ENCODE measurements at places on chromosomes 5 and 9.

GRCh38 chr9:36798350-36799065, 225.8 kb downstream of the MELK start:
- no peak for DNase-seq

- no peak for DNase-seq
These were observed 7.0 kb downstream of the STOM start for GRCh38 chr9:121362813-121363621.

- no peak for DNase-seq
These were observed 367.7 kb downstream of the CDK5RAP2 start for GRCh38 chr9:120212153-120212852.

GRCh38 chr9:98287384-98287783, 31.9 kb upstream of the TBC1D2 start:
- no peak for DNase-seq

DNA sequence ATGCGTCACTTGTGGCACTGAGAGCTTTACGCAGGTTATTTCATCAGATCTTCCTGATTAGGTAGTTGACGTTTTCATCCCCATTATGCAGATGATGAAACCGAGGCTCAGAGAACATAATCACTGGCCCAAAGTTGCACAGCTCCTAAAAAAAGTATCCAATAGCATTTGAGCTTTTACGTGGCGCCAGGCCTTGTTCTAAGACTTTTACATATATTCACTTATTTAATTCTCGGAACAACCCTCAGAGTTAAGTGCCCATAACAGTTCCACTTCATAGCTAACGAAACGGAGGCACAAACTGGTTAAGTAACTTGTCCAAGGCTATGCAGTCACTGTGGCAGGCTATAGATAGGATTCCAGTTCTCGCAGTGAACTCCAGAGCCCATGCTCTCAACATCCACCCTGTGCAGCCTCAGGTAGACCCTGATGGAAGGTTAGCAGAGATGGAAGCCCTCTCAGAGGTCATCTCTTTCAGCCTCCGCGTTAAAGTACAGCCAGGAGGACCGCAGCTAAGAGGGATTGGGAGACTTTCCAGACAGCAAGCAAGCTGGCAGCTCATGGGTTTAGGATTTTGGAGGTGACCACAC, 39.3 kb downstream of the AMBP start:
- no peak for DNase-seq

- no peak for DNase-seq
These were observed 784.6 kb upstream of the NUDT12 start for GRCh38 chr5:104347119-104347708.

DNA sequence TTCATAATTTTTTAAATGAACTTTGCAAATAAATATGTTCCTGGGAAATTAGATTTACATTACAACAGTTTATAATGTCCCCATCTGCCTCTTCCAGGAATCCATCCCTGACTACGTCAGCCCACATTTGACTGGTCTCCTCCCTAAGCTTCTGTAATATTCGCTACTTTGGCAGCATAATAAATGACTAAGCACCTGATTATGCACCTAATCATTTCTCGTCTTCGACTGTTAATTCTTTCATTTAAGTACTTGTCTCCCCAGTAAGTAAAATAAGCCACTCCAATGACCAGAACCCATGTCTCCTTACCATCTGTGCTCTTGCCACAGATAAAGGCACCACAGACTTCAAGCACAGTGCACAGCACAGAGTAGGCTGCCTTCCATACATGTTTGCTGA, 122.7 kb downstream of the DENND1A start:
- DNase-seq, result no peak

DNA sequence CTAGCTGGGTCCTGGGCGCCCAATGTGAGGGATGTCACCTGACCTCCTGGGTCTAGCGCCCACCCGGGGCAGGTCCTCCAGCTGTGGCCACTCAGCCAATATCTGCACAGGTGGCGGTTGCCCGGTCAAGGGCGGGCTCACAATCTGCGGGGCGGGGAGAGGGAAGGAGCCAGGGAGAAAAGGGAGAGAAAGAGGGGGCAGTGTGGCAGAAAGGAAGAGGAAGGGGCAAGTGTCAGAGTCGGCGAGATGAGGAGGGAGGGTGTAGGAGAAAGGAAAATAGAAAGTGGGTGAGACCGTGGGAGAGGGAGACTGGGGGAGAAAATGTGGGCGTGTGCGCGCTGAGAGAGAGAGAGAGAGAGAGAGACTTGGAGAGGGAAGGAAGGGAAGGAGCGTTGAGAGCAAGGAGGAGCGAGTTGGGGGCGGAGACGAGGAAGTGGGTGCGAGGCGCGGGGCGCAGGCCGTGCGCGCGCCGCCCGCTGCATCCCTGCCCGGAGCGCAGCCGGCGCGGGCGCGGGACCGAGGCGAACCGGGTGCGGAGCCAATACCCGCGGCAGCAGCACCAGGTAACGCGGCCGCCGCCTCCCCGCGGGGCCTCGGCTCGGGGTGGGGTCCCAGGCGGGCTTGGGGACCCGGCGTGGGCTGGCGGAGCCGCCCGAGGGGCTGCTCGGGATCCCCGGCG, at the start of gene HRH2:
TSS of gene HRH2 (plus strand) at position 479 of the 679 bp plus-strand sequence. CDS start 25,163 bp downstream, outside the sequence.
- DNase-seq, result no peak

- no peak for DNase-seq
These were observed 42.0 kb downstream of the TRPM3 start for GRCh38 chr9:71079451-71079850.

DNA sequence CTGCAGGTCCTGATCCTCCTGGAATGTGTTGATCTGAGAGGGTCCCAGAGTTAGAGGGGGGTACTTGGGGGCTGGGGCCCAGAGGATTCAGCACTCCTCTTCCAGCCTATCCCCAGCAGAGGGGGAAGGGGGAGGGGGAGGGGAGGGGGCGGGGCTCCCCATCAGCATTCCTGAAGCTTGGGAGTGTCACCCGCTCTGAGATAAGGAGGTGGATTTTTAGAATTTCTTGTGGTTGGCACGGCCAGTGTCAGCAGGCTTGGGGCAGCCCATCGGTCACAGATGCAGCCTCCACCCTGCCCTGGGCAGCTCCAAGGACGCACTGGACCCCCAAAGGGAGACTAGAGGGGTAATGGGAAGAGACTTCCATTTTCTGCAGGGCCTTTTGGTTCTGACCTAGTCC, 5.3 kb downstream of the FGF18 start:
- no peak for DNase-seq

DNA sequence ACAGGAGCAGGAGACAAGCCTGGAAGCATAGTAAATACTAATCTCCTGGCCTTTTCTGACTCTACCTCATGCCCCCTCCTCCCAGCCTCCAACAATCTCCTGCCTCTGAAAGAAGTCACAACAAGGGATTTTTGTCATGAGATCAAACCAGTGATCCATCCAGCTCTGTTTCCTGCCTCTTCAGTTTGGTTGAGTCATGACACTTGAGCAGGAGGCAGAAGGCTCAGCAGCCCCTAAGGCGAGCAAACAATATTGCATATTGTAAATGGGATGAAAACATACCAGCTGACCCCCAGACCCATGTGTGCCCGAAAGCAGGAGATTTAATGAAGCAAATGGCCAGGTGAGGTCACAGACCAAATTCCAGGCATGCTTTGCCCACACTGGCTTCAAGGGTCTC, 272.8 kb downstream of the GAS1 start:
- no peak for DNase-seq

DNA sequence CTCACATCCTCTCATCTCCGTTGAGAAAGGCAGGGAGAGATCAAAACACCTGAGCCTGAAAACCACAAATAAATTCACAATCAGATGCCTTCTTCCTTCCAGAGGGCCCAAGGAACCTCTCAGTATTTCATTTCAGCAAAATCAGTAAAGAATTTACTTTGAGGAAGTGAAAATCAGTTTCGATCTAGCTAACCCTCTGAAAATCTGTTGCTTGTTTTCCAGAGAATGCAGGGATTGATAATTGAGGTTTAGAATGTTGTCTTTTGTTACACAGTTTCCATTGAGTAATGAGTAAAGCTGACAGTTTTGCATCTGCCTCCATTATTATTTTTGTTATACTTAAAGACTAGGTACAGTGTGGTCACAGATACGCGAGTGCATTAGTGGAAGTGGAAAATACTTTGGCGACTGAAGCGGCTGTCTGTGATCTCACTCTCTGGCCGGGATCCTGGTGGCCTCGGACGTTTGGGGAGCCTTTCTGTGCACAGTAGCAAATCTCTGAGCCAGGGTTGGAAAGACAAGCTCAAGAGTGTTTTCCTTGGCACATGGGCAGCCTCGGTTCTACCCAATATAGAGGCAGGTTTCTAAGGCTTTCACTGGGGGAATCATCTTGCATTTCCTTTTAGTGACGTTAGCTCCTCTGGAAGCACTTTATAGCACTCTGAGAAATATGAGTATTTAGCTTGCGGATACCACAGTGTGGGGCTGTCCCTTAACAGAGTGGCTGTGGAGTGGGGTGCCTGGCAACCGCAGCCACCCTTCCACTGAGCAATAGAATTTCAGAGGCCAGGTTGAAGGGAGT, 32.2 kb upstream of the ANGPTL2 start:
- no peak for DNase-seq

DNA sequence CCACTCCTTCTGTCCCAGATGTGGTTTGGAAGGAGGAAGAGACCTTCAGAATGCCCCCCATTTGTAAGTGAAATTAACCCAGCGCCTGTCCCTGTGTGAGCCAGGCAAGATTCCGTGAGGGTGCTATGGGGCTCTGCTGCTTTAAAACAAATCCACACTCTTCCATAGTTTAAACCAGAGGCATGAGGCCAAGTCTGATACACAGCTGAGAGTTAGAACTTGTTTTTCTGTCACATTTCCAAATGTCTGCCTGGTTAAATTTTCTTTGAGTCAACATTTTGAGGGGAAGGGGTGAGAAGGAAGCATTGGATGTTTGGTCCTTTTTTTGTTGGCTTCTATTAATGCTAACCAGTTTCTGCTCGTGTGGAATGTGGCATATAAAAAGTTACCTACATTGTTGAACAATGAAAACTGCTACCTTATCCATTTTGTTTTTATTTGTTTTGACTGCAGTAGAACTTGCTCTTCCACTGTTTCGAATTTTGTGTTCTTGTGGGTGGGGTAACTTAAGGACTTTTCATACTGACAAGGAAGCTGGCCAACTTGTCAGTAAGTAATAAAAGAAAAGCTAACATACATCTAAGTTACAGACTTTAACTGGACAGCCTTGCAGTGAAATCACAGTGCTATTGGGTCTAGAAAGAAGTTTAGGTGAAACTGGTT, 12.9 kb downstream of the RGMB start:
- DNase-seq, result no peak

DNA sequence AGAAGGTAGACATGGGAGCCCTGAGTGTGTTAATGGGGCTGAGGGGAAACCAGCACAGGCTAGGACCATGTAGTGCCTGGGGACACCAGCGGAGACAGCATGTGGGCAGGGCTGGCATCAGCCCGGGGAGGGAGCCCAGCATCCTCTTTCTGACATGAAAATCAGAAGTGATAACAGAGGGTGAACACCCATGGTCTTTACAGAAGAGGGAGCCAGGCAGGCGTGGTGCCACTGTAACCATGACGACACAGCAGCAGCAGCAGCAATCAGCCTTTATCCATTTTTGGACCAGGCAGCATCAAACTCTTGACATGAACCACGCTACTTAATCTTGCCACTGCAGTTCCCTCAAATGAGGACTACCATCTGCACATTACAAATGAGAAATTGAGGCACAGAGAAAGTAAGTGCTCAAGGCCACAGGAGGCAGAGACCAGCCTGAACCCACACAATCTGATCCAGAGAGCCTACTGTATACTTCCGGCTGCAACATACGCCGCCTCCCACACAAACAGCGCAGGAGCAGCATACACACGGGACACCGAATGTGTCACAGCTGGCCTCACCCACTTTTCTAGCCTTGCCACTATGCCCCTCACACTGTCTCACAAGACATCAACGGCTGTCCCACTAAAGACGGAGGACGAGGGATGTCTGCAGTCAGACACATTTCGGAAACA, 23.8 kb downstream of the CAMSAP1 start:
- no peak for DNase-seq

DNA sequence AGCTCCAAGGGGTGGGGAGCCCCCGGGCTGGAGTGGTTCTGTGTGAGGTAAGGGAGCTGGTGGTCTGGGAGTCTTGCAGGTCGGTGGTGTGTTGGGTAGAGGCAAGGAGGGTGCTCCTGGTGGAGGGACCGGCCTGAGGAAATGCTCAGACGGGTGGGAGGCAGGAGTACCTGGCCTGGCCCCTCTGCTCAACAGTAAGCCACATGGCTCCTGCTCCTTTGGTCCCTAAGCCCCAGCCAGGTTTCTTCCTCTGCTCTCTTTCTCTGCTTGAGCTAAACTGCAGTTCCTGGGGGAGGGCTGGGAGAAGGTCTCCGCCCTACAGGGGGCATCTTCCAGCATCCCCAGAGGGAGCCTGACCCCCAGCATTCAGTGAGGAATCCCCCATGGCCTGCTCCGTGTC, 17.2 kb downstream of the TSPAN17 start:
- no peak for DNase-seq

GRCh38 chr9:15824310-15824709, 271.5 kb downstream of the CCDC171 start:
- no peak for DNase-seq

DNA sequence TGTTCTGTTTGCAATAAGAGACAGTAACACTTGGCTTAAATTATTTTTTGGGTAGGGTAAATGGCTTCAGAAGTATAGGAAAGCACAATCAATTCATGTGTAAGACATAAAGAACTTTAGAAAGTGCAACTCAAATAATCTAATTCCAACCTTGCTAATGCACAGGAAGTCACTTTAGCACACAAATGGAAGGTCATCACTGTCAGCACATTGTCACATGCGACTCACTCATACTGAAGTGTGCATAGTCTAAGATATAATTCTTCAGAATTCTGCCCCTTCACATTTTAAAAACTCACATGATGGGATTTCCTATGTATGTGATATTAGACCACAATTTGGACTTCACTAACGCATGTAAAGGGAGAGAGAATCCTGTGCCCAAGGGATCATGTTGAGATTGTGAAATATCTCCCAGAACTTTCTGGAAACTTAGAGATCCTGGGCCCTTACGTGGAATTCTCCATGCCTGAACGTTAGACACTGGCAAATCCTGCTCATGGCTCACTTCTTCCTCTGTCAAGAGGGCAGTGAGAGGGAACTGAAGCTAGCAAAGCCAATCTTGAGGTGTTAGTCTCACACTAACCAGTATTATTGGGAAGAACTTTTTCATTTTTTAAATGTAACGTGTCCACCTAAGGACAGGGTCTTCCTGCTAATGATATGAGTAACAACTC, 403.2 kb upstream of the PTGER4 start:
- no peak for DNase-seq

GRCh38 chr9:107363516-107364152, 80.6 kb downstream of the RAD23B start:
- DNase-seq, result no peak

DNA sequence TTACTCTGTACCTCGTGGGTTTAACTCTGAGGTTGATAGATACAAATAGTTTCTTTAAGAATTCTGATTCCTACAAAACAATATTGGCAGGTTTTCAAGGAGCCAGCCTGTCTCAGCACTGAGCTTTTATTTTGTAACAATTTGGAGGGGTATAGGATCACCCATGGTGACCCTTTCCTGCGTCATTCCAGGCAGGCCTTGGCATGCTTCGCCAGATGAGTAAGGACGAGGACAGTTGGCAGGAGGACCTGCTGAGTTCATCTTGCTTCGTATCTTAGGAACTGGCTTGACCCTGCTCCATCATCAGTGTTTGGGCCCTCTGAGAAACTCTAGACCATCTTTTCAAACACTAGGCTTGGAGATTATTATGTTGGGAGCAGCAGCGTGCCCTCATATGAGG, 17.9 kb downstream of the ZNF462 start:
- DNase-seq, result no peak

Measured in activated naive CD8-positive, alpha-beta T cell treated with anti-CD3 and anti-CD28 coated beads, Interleukin-2, amount 50 U/mL, for 16 hours (primary cell).